NT2/D1 (cell line): ENCODE measurements at places on chromosomes 6 and 20.

DNA sequence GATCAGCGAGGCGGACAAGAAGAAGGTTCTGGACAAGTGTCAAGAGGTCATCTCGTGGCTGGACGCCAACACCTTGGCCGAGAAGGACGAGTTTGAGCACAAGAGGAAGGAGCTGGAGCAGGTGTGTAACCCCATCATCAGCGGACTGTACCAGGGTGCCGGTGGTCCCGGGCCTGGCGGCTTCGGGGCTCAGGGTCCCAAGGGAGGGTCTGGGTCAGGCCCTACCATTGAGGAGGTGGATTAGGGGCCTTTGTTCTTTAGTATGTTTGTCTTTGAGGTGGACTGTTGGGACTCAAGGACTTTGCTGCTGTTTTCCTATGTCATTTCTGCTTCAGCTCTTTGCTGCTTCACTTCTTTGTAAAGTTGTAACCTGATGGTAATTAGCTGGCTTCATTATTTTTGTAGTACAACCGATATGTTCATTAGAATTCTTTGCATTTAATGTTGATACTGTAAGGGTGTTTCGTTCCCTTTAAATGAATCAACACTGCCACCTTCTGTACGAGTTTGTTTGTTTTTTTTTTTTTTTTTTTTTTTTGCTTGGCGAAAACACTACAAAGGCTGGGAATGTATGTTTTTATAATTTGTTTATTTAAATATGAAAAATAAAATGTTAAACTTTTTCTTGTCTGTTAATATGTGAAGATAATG lies 2.2 kb downstream of the HSPA1B start:
- DNase-seq, result no peak

DNA sequence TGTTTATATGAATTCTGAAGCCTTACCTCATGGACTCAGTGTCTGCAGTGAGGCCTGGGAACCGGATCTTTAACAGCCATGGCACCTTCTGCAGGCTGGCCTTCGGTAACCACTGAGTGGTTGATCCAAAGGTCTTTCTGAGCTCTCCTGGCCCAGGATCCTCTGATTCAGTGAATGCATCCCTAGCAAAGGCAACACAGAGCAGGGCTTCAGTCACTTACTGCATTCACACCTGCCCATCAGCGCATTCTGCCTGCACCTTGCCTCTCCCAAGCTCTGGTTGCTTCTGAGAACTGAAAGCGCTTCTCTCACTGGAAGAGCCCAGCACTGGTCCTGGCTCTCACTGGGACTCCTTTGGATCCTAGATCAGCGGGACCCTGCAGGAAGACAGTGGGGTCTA lies 8.4 kb upstream of the CST9 start:
- DNase-seq, result no peak

DNA sequence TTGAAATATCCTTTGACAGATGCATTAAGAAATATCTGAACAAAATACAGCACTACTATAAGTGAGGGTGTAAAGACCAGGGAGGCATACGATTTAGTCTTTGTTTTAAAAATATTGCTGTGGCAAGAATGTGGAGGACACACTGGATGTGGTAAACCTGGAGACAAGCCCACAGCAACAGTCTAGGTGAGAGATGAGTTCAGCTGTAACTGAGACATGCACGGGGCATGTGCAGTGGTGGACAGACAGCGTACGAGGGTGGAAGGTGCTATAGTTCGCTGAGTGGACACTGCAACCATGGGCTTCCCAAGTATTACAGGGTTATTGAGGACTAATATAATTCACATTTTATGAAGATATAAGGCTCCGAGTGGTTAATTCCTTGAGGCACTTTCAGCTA lies 1.8 kb downstream of the NANP start:
- DNase-seq, result no peak

- DNase-seq, result no peak
Observed at GRCh38 chr6:4861564-4861963, 85.4 kb downstream of the CDYL start.
